ENCODE measurements at places on chromosomes 3 and 15.

DNA sequence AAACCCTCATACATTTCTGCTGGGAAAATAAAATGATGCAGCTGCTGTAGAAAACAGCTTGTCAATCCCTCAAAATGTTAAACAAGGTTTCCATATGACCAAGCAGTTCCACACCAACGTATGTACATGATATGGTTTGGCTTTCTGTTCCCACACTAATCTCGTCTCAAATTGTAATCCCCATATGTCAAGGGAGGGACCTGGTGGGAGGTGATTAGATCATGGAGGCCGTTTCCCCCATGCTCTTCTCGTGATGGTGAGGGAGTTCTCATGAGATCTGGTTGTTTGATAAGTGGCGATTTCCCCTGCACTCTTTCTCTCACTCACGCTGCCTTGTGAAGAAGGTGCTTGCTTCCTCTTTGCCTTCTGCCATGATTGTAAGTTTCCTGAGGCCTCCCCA, 100.6 kb upstream of the SLC24A5 start:
- no peak for DNase-seq

- DNase-seq, result no peak
Observed at GRCh38 chr3:40753951-40754350, 229.2 kb downstream of the ZNF621 start.

- DNase-seq, result no peak
Observed at GRCh38 chr15:68618908-68619698, 40.3 kb downstream of the CORO2B start.

DNA sequence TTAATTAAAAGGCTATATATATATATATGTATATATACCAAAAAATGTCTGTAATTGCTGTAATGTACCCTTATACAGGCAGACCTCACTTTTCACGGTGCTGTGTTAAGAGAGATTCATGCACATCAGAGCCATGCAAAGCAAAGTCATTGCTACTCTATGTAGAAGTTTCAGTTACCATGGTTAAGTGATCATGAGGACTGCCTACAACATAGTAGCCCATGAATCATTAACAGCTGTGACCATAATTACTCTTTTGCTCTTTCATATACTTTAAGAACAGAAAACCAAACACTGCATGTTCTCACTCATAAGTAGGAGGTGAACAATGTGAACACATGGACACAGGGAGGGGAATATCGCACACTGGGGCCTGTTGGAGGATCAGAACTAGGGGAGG, 225.3 kb upstream of the EPHA3 start:
- DNase-seq, result no peak

DNA sequence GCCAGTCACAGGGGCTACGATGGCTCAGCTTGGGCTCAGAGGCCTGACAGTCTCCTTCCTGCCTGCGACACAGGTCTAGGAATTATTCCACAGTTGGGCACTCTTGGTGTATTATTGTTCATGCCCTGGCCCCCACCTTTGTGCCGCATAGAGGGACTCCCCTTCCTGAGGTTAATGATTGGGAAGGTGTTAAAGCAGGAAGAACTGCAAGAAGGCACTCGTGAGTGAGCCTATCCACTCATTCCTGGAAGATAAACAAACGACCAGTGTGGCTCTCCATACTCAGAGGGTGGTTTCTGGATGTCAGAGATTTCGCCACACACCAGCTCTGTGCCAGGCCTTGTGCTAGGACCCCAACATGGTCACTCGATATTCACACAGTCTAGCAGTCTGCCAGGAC, 12.3 kb downstream of the LIPC start:
- DNase-seq, result no peak

GRCh38 chr3:24595796-24596195, 101.1 kb upstream of the THRB start:
- DNase-seq, result no peak

GRCh38 chr3:133451309-133451708, 51.5 kb downstream of the BFSP2 start:
- no peak for DNase-seq

DNA sequence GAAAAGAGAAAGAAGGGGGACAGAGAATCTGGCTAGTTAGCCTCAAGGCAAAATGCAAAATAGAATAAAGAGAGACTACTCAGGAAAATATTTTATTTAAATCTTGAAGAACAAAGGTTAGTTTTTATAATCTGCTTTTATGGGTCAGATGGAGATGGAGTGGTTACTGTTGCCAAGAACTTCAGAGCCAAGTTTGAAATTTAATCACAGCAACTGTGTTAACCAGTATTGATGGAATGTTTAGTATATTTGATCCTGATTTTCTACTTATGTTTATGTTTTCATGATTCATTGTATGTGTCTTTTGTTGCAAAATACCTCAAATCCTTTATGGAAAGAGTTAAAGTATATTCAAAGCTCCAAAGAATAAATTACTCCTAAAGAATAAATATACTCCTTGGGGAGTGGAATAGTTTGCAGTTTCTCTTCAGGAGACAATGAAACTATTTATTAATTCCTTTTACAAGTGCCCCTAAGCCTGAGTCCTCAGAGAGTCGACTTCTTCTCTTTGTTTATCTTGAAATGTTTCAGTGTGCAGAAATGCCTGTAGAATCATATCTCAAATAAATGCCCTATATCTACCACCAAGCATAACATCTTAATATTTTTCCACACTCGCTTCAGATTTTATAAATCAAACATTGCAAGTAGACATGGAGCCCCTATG, 60.9 kb upstream of the THSD4 start:
- no peak for DNase-seq

DNA sequence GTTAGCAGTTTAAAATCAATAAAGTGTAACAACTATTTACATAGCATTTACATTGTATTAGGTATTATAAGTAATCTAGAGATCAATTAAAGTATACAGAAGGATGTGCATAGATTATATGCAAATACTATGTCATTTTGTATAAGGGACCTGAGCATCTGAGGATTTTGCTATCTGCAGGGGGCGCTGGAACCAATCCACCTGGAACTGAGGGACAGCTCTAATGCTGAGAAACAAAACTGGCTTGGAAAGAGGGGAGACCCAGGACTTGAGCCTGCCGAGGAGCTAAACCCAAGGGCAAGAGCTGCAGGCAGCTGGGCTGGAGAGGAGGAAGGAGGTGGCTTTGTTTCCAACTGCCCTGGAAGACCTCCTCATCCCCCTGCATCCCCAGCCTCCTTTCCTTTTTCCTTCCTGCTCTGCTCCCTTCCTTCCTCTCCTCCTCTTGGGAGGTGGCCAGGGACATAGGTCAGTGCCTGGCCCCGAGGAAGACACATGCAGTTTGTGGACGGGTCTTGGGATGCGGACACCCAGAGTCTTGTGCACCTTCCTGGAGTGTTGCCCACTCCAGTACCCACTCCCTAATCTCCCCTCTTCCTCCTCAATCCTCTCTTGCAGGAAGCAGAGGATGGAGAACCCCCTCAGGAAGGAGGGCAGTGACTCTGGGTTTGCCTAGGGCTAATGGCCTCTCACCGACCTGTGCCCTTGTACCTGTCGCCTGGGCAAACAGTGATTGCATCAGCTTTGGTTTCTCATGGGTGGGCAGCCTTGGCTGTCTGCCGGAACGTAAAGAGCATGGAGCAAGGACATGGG, 825 bp upstream of the RTP3 start:
- DNase-seq, result peak; percentile 63

DNA sequence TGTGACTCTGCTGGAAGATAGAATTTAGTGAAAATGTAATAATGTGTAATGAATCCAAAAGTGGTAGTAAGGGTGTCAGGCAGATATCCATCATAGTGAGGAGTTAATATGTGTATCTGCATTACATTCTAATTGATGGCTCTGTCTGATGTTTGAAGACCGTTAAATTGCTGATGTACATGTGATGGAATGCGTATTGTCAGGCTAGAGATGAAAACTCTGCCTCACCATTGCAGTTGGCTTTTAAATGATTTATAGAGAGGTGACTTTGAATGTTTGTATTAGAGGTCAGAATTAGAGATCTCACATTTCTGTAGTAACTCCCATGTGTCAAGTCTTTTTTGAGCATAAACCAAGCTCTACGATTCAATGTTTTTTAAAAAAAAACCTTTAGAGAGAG, 234.6 kb downstream of the NAALADL2 start:
- DNase-seq, result no peak

DNA sequence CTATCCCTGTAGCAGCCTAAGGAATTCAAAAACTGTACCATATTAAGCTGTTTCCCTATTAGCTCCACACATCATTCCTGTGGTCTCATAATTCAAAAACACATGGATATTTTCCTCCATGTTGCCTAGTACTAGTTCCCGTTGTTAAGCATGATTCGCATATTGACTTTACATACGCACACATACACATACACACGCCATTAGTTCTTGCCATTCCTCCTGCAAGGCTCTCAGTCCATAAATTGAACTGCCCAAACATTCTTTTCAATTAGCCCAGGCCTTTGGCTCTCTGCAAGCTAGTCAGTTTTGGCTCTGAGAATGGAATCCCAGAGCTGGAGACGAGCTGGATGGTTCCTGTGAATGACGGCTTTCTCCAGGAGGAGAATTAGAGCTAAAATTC, 57.2 kb upstream of the RAD18 start:
- no peak for DNase-seq

DNA sequence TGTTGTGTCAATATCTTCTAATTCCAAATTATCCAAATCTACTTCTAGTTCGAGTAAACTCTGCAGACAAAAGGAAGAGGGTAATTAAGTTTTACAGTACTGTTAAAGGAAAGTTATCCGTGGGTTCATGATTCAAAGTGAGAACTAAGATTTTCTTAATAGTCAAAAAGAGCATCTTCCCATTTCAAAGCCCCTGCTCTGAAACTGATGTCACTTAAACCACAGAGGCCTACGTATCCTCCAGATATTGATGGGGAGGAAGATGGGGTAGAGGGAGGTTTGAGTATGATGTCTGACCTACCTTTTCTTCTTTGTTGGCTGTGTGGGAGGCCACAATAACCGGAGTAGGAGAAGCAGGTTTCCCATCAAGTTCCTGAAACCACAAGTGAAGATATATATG, 14.1 kb downstream of the MRPS22 start:
- DNase-seq, result no peak

DNA sequence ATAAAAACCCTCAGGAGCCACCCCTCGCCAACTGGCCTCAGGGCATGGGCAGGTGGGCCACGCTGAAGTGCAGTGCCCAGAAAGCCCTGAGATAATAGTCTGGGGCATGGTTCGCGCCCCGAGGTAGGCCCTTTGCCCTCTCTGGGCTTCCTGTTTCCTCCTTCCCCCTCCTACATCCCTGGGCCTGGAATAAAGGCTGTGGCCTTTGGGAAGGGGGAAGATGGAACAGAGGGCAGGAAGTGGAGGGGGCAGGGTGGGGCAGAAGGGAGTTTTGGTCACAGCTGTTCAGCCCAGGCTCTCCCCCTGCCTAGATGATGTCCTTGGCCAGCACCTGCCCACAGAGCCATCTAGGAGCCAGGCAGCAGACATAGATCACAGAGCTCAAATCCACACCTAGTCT, 11.3 kb downstream of the CSRNP1 start:
- no peak for DNase-seq

DNA sequence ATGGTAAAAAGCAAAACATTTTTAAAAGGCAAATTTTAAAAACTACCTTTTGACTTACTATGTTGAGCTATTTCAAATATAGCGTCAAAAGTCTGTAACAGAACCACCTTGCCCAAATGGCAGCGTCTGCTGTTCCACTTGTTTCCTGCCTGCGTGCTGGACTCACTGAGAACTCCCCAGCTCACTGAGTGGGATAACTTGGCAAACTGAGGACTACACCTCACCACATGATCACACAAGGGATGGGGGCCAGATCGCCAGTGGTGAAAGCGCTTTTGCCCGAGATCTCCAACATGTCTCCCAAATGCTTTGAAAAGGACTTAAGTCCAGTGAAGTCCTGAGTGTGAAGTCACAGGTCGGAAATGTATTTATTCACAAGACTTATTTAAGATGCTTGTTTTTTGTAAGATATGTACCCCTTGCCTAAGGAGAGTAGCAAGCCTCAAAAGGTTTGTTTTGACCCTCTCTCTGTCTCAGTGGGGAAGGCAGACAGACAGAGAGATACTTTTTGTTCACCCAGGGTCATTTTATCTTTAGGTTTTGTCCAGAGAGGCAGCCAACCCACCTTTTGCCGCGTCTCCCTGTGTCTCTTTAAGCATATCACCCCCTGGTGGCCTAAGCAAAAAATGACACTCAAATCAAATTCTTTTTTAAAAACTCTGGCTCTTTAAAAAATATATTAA, 192.6 kb downstream of the PDZRN3 start:
- peak; percentile 64 for DNase-seq

- DNase-seq, result peak; percentile 73
Observed at GRCh38 chr3:134308350-134308891, 57.8 kb upstream of the RYK start.

DNA sequence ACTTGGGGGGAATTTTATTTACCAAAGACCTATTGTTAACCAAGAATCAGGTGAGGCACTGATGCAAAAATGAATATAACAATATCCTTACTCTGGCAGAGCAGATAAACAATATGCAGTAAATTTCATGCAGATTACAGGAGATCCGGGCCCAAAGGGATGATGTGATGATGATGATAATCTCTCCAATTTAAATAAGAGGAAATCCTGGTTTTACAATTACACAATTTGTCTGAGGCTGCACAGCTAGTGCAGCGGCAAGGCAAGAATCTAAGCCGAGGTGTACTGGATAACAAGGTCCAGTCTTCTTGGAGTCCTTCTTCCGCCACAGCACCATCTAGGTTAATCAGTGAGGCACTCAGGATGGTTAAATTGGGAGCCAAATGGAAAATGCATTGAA, 2.4 kb upstream of the MESD start:
- DNase-seq, result no peak

DNA sequence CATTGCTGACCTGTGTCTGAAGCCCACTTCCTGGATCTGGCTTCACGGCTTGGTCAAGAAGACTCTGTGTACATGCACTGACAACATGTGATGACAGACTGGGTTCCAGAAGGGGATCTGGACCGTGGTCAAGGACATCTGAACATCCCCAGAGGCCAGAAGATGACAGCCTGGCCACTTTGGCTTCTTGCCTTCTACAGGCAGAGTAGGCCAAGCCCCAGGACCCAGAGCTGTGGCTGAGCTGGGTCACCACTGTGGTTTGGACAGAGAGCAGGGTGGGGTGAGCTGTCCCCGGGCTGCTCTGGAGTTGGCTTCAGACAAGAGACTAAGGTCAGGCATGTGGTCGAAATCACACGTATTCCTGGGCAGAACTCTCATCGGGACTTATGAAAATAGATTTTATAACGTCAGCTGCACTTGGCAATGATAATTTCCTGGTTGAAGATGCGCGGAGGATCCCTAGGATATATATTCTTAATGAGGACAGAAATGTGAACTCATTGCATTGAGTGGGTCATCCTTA, 114.1 kb upstream of the FRMD4B start:
- no peak for DNase-seq

DNA sequence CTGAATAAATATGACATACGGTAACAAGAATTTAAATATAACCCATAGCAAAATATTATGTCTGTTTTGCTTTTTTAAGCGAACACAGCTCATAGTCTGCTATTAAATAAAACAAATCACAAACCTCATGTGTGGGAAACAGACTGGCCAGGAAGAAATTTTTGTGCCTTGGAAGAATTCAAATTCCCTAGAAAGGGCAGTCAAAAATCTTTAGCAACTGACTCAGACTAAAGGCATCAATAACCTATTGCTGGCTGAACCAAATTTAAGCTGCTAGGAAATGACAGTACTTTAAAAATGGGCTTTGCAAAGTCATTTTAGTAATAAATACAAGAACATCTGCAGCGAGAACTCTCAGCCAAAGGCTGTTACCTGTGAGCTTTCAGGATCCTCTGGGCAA, 151.4 kb downstream of the PLD1 start:
- DNase-seq, result no peak
